NCI-H524 treated with DMSO at 0.1 percent for 48 hours (cell line): ENCODE measurements at places on chromosomes 5 and 9.

DNA sequence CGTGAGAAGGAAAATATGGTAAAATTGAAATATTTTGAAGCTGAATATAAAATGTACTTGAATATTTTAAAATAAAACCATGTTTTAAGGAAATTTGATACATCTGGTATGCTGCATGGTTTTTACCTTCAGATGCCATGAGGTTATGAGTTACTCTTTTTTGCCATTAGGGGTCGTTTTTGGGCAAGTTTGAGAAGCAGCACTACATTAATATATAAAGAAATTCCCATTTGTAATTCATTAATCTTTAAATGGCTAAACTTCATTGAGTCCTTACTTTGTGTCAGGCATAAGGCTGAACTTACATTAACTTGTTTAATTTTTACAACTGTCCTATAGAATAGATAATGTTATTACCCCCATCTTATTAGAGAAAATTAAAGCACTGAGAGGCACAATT lies 152.3 kb downstream of the KDM4C start:
- no peak for DNase-seq

- DNase-seq = no peak
Measured at GRCh38 chr5:179171816-179172745, 111.9 kb downstream of the ZNF354C start.

- no peak for DNase-seq
Measured at GRCh38 chr5:108836492-108836891, 88.8 kb downstream of the FER start.

- DNase-seq = peak; percentile 80
Measured at GRCh38 chr9:130936285-130937117, 2.5 kb downstream of the FIBCD1 start.

DNA sequence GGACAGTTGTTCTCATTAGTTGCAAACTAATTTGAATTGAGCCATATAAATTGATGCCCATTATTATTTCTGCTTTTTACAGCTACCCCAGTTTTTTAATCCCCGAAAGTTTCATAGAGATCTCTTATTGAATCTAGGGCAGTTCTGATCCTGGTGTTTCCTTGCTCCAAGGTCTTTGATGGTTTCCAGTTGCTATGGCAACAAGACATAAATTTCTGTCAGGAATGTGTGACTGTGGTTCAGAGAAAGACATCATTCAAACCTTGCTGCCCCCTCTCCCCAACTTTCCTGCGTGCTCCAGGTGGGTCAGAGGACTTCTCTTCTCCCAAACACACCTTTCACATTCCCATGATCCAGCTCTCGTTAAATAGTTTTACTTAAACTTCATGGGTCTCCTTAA lies 63.4 kb downstream of the TAF11L14 start:
- no peak for DNase-seq

- peak; percentile 35 for DNase-seq
Measured at GRCh38 chr9:75909776-75910175, 19.3 kb downstream of the PCSK5 start.

GRCh38 chr9:84397151-84397728 lies 56.7 kb upstream of the SLC28A3 start:
- DNase-seq = no peak
